ENCODE measurements at places on chromosomes 7 and 10. TPM values are rescaled to one million over a fixed set of nuclear protein-coding genes. Genes with fewer than 3 reads are reported as not detected.
A peak's percentile ranks its signal among the peaks of the same experiment; 100 is the strongest.

Gene TUBB8
- 1.4 TPM for total RNA-seq

Gene NODAL
- total RNA-seq: 29.9 TPM

Gene KMT2E
- total RNA-seq: 43.2 TPM

DNA sequence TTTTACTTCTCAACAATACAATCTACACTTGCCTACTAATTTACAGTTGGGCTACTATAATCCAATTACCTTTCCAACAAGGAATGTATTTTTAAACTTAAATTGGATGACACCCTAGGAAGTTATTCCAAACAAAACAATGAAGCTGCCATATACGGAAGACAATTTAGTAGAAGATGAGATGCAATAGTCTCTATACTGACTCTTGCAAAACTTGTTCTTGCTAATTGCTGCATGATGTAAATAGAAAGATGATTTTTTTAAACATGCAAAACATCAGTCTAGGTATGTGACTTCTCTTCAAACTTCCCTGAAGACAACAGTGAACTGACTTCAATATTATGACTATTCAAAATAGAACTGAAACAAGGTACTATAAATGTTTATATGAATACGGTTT, 17.6 kb downstream of the NT5C3A start:
- H3K36me3 ChIP-seq: no peaks in the 10 kb centered on the region
- H3K4me3 ChIP-seq: no peak overlapping the region
- H3K27me3 ChIP-seq: no peaks in the 10 kb centered on the region
- no peak overlapping the region for H3K27ac ChIP-seq
- no peaks in the 10 kb centered on the region for H3K4me1 ChIP-seq

Gene NKX1-2
- 37.0 TPM for total RNA-seq

DNA sequence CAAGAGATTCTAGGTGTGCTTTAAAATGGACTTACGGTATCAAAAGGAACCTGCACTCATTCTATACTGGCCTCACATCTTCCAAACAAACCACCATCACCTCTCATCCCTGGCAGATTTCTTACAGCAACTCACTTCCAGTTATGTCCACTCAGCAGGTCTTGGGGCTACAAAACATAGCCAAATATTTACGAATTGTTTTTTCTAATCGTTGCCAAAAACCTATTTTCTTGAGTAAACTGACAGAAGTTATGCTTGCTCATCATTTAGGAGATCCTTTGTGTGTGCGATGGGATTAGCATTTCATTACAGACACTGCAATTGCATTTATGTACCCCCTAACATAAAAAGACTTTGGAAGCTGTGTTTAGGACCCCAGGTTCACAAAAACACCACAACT, 2.7 kb downstream of the KCNMA1 start:
- no peak overlapping the region for H3K27ac ChIP-seq
- H3K4me3 ChIP-seq: peak overlapping the region; percentile 91
- H3K36me3 ChIP-seq: no peaks in the 10 kb centered on the region
- DNase-seq: no peak
- peaks cover 24% of the 10 kb centered on the region for H3K4me1 ChIP-seq

- H3K27ac ChIP-seq: no peak overlapping the region
- no peaks in the 10 kb centered on the region for H3K36me3 ChIP-seq
- H3K4me1 ChIP-seq: peaks cover 25% of the 10 kb centered on the region
- H3K4me3 ChIP-seq: no peak overlapping the region
These were observed 4.1 kb upstream of the NT5C2 start for GRCh38 chr10:103197174-103197573.

Gene PAX4
- total RNA-seq: not detected

DNA sequence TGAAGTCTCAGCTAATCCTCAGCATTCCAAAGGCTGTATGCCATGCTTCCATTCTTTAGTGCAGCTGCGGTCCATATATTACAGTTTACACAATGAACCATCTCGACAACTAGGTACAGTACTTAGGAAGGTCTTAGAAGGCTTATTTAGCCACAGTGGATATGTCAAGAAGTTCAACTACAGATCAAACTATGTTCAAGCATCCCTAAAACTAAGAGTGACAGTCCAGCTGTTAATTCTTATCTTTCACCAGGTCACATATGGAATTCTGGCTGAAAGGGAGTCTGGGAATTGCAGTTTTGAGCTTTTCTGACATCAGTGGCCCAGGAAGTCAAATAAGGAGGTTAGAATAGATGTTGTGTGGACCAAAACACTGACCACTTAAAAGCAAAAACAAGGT, 106.8 kb downstream of the SDHAF3 start:
- no peak overlapping the region for H3K4me3 ChIP-seq
- no peak overlapping the region for H3K27ac ChIP-seq
- H3K27me3 ChIP-seq: no peaks in the 10 kb centered on the region
- no peaks in the 10 kb centered on the region for H3K36me3 ChIP-seq

GRCh38 chr10:128325788-128326187, 199.6 kb upstream of the MKI67 start:
- H3K4me1 ChIP-seq: no peaks in the 10 kb centered on the region
- H3K4me3 ChIP-seq: no peak overlapping the region

DNA sequence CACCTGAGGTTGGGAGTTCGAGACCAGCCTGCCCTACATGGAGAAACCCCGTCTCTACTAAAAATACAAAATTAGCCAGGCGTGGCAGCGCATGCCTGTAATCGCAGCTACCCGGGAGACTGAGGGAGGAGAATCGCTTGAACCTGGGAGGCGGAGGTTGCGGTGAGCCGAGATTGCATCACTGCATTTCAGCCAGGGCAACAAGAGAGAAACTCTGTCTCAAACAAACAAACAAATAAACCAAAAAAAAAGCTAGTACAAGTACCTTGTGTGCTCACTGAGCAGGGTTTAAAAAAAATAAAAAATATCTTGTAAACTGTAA, 11.2 kb upstream of the SPOCK2 start:
- no peak overlapping the region for H3K27ac ChIP-seq
- no peaks in the 10 kb centered on the region for H3K27me3 ChIP-seq
- no peaks in the 10 kb centered on the region for H3K36me3 ChIP-seq
- H3K4me1 ChIP-seq: no peaks in the 10 kb centered on the region

Gene AGMO
- 0.42 TPM for total RNA-seq

Gene ZNF117
- total RNA-seq: 20.0 TPM

Gene MRPL32
- total RNA-seq: 93.6 TPM

Gene LUC7L2
- 53.1 TPM for total RNA-seq

GRCh38 chr7:133873631-133874030, 253.5 kb upstream of the LRGUK start:
- no peak for DNase-seq
- no peaks in the 10 kb centered on the region for H3K36me3 ChIP-seq
- H3K4me1 ChIP-seq: no peaks in the 10 kb centered on the region

Gene HILPDA
- 38.5 TPM for total RNA-seq

Gene CLCN1
- total RNA-seq: 0.23 TPM

Gene VSTM2A
- total RNA-seq: 0.73 TPM

GRCh38 chr10:70549962-70550458, 52.5 kb downstream of the PRF1 start:
- H3K27me3 ChIP-seq: no peaks in the 10 kb centered on the region
- no peak overlapping the region for H3K27ac ChIP-seq
- no peaks in the 10 kb centered on the region for H3K4me1 ChIP-seq
- H3K36me3 ChIP-seq: no peaks in the 10 kb centered on the region

- DNase-seq: peak; percentile 73
- H3K36me3 ChIP-seq: no peaks in the 10 kb centered on the region
- H3K27ac ChIP-seq: peak overlapping the region; percentile 52
- no peak overlapping the region for H3K4me3 ChIP-seq
These were observed 65.3 kb upstream of the MDFIC start for GRCh38 chr7:114856625-114857024.

Gene TMEM196
- total RNA-seq: not detected

DNA sequence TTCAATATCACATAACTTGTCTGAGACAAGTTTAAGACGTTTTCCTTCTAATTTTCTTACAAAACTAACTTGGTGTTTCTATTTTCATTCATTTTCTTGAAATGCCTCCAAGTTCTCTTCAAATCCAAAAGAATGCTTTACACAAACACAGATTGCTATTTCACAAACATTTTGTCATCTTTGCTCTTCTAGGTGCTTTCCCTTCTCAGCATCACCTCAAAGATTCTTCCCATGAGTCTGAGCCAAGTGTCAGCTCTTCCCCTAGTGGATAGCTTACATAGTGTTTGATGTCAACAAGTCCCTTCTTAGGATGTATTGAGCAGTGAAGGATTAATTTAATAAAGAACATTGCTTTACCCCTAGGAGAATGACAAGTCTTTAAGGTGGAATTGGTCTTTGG, 38.1 kb upstream of the SEMA3A start:
- no peaks in the 10 kb centered on the region for H3K36me3 ChIP-seq
- no peak overlapping the region for H3K4me3 ChIP-seq
- H3K27ac ChIP-seq: no peak overlapping the region
- H3K27me3 ChIP-seq: no peaks in the 10 kb centered on the region

DNA sequence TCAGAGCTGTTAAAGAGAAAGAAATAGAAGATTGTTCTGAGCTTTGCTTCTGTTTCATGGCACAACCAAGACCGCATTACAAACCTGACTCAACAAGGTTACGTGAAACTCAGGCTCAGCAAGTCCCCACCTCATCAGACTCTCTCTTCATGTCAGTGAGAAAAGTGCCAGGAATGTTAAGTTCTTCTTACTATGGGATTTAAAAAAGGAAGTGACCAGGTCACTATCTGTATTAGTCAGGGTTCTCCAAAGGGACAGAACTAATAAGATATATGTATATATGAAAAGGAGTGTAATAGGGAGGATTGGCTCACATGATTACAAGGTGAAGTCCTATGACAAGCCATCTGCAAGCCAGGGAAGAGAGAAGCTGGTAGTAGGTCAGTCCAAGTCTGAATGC, 25.4 kb upstream of the PAPSS2 start:
- no peak overlapping the region for H3K27ac ChIP-seq
- H3K4me1 ChIP-seq: peaks cover 5% of the 10 kb centered on the region
- no peaks in the 10 kb centered on the region for H3K27me3 ChIP-seq
- H3K4me3 ChIP-seq: no peak overlapping the region
- no peaks in the 10 kb centered on the region for H3K36me3 ChIP-seq
- DNase-seq: no peak

DNA sequence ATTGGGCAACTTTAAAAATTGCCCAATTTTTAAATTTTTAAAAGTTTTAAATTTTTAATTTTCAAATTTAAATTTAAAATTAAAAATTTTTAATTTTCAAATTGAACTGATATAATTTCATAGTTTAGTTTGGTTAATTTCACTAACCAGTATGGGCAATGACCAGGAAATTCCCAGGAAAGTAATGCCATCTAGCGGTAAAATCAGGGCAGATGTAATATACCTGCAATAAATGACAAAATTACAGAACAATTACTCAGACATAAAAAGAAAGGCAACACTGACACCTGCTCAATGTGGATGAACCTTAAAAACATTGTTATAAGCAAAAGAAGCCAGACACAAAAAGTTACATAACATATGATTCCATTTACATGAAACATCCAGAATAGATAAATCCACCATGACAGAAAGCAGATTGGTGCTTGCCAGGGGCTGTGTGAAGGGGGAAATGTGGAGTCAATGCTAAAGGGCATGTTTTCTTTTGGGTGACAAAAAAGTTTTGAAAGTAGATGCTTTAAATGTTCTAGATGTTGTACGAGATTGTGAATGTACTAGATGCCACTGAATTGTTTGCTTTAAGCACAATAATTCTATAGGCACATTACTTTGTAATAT, 28.6 kb upstream of the SLC16A12 start:
- no peak overlapping the region for H3K27ac ChIP-seq
- H3K27me3 ChIP-seq: no peaks in the 10 kb centered on the region
- peaks cover 21% of the 10 kb centered on the region for H3K4me1 ChIP-seq
- no peak overlapping the region for H3K4me3 ChIP-seq

DNA sequence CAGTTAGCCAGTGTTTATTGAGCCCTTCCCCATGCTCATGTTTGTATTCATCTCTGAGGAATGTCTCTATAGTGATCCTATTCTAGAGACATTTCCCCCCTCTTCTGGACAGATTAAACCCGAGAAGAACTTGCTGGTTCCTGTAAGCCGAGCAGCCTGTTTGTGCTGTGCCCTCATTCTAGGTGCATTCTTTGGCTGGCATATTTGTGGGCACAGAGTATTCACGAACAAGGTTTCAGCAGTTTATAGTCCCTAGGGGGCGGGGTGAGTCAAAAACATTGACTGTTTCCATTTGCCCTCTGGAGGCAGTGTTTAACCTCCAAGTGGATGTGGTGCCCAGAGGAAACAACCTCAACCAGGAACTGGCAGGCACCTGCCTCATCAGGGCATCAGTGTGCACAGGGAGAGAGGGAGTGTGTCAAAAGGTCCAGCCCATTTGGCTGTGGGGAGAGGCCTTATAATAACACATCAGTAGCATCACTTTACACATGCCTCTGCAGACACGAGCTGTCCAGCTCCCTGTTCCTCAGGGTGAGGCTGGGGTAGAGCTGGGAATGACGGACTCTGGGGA, 273.3 kb upstream of the LRGUK start:
- no peak overlapping the region for H3K27ac ChIP-seq
- H3K36me3 ChIP-seq: no peaks in the 10 kb centered on the region
- H3K4me1 ChIP-seq: no peaks in the 10 kb centered on the region
- H3K4me3 ChIP-seq: no peak overlapping the region

Gene CRYGN
- total RNA-seq: 0.59 TPM

Gene GPR15LG
- not detected for total RNA-seq

- H3K4me1 ChIP-seq: no peaks in the 10 kb centered on the region
- peak overlapping the region; percentile 74 for H3K27ac ChIP-seq
- DNase-seq: no peak
- peaks cover 28% of the 10 kb centered on the region for H3K36me3 ChIP-seq
These were observed 95.5 kb downstream of the UBE3C start for GRCh38 chr7:157234271-157234670.

Gene PCLO
- 6.4 TPM for total RNA-seq

DNA sequence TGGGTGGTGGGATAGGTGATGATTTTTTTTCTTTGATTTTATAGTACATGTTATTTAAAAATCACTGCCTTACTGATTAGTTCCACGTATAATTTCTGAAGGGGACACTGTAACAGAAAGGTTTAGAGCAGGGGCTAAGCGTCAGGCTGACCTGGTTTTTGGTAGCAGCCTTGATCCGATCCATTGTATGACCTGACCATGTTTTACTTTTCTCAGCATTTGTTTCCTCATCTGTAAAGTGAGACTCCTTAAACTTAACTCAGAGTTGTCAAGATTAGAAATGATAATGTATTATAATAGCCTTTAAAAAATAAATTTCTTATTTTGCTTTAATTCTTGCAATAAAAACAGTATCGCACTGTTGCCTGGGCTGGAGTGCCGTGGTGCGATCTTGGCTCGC, 23.6 kb downstream of the INPP5F start:
- H3K36me3 ChIP-seq: no peaks in the 10 kb centered on the region
- no peaks in the 10 kb centered on the region for H3K4me1 ChIP-seq
- no peak overlapping the region for H3K27ac ChIP-seq
- no peak overlapping the region for H3K4me3 ChIP-seq
- no peaks in the 10 kb centered on the region for H3K27me3 ChIP-seq

Gene TECTB
- total RNA-seq: not detected

- DNase-seq: no peak
- no peak overlapping the region for H3K27ac ChIP-seq
These were observed 54.9 kb downstream of the KCNH2 start for GRCh38 chr7:150923196-150923595.

GRCh38 chr7:16300361-16300895, 120.9 kb downstream of the CRPPA start:
- no peaks in the 10 kb centered on the region for H3K27me3 ChIP-seq
- no peaks in the 10 kb centered on the region for H3K4me1 ChIP-seq
- no peaks in the 10 kb centered on the region for H3K36me3 ChIP-seq
- no peak overlapping the region for H3K4me3 ChIP-seq

GRCh38 chr10:48633381-48634197, 28.7 kb upstream of the ARHGAP22 start:
- no peak for DNase-seq
- H3K4me3 ChIP-seq: no peak overlapping the region
- no peaks in the 10 kb centered on the region for H3K36me3 ChIP-seq
- H3K27me3 ChIP-seq: no peaks in the 10 kb centered on the region
- H3K27ac ChIP-seq: no peak overlapping the region

Gene EPHB6
- 18.1 TPM for total RNA-seq

Gene GTPBP4
- 48.7 TPM for total RNA-seq

Gene ITIH5
- total RNA-seq: 2.2 TPM
